ENCODE measurements at places on chromosomes 6 and 20.

DNA sequence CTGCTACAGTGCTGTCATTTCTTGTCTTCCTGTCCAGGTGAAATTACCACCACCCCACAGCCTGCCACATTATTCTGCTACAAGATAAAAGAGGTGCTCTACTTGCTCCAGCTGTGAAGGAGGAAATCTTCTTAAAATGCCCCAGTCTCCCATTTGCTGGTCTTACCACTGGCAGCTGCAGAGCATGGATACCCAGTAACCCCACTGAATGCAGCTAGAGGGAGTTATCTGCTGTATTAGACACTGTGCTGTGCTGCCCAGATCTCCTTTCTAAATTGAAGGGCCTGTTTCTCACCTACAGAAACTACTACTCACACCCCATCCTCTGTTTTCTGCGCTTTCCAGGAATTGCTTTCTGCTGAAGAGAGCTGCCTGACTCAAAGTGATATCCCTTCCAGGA is 517.8 kb downstream of the PKHD1 start:
- no peak for DNase-seq

DNA sequence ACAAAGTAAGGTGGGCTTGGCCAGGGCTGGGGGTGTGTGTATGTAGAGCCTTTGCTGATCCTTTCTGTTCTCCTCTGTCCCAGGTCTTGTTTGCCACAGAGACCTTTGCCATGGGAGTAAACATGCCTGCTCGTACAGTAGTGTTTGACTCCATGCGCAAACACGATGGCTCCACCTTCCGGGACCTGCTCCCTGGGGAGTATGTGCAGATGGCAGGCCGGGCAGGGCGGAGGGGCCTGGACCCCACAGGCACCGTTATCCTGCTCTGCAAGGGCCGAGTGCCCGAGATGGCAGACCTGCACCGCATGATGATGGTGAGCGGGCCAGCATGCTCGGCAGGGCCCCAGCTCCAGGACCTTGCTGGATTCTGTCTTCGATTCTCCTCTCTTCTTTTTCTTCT is 6.2 kb downstream of the DXO start:
- DNase-seq = no peak

- no peak for DNase-seq
Measured at GRCh38 chr6:39153766-39154397, 38.9 kb upstream of the SAYSD1 start.

GRCh38 chr6:39060467-39061160 is 12.0 kb downstream of the GLP1R start:
- no peak for DNase-seq

DNA sequence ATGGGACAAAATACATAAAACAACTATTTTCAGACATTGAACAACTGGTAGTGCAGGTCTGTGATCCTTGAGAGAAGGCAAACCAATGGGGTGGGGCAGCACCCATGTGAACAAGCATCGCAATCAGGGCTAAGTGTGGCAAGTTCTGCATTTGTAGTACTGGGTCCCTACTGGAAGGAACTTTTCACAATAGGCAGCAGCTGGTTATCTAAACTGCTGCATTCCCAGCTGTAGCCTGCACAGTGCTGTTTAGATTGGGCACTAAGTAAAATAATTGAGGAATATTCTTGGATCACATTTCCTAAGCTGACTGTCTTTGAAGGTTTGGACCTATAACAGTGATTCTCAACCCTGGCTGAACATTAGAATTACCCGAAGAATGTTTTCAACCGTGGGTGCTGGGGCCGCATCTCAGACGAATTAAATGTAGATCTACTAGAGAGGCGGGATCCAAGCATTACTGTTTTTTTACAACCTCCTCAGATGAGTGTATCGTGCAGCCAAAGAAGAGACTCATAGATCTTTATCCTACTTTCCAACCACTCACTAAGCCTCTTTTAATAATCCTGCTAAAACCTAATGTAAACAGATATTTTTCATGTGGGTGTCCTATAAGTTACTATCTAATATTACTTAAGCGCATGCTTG is 12.4 kb upstream of the MAP3K4 start:
- DNase-seq = no peak

DNA sequence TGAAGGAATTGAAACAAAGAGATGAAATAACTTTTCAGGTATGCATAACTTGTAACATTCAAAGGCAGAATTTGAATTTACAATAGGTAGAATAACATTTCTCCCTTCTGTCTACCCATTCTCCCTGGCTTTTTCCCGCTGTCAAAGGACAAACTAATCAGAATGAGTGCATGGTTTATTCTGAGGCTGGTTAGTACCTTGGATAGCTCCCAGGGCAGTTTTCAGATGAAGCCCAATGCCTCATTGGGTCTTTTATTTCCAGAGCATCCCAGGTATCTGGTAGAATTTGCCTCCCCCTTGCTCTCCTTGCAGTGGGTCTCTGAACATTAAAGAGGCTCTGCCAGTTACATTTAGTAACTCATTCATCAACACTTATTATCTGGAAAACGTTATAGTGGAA is 665.5 kb downstream of the BCKDHB start:
- DNase-seq = no peak

DNA sequence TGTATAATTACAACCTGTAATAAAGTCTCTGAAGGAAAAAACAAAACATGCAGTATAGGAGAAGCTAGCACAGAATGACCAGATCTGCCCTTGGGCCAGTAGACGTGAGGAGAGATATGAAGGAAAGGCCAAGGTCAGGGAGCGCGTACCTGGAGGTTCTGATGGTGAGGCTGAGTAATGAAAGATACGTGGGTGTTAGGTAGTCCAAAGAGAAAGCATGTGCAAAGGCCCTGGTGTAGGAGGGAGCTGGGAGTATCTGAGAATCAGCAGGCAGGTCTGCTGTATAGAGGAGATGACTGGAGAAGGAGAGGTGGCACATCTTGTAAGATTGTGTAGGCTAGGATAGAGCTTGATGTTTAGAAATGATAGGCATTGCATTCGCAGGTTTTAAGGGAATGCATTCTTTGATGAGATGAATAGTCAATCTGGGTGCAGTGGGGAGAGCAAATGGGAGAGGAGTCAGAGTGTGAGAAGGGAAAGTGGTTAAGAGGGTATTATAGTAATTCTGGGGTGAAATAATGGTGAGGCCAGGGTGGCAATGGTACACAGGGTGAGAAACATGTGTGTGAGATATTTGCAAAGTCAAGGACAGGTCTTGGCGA is 15.9 kb upstream of the TFB1M start:
- DNase-seq = no peak

DNA sequence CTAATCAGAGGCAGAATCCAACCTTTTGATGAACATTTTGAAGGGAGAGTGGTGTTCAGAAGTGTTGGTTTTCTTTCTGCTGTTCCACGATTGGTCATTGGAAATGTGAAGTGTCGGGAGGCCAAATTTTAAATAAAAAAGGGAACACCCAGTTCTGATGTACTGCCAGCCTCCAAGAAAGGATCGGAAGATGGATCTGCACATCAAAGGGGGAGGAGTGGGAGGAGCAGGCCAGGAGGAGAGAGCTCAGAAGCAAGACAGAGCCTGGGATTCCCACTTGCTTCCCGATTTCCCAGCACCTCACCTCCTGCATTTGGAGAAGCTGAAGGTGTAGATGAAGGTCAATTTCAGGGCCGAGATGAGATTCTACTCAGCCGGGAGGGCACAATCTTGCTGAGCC is 55.9 kb upstream of the NAA20 start:
- DNase-seq = no peak

- no peak for DNase-seq
Measured at GRCh38 chr6:167731216-167731615, 95.5 kb upstream of the AFDN start.

DNA sequence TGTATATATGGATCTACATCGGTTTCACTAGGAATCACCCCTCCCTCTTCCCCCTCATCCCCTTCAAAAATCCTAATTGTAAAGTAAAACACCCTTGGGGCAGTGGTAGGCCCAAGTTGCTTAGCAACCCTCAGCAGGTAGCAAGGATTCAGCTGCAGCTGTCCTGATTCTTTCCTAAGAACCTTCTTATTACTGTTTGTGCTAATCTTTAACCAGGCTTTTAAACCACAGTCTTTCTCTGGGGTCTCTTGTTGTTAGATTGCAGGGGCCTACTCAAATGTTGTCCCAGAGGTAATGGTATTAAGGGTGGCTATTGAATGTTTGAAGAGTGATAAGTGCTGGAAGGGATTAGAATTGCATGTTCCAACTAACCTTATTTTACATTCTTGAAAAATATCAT is 46.4 kb downstream of the PRL start:
- DNase-seq = no peak

- DNase-seq = no peak
Measured at GRCh38 chr6:24915641-24916040, 20.1 kb downstream of the RIPOR2 start.

DNA sequence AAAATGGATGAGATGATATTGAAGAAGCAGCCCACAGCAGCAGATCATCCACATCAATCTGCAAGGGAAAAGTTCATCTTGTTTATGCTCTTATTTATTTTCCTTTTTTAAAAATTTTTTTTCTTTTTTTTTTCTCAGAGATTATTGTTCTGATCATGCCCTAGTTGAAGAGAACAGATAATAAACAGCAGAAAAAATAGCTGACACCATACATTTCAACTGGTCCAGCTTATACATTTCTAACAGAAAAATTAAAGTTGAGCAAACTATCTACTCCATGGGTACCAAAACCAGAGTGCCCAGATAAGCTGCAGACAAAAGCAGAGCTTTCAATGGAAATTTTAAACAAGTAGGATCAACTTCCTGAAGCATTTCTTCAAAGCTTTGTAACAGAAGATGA is 9.3 kb downstream of the KIAA0319 start:
- no peak for DNase-seq

GRCh38 chr6:15409301-15410125 is 163.6 kb downstream of the JARID2 start:
- no peak for DNase-seq

DNA sequence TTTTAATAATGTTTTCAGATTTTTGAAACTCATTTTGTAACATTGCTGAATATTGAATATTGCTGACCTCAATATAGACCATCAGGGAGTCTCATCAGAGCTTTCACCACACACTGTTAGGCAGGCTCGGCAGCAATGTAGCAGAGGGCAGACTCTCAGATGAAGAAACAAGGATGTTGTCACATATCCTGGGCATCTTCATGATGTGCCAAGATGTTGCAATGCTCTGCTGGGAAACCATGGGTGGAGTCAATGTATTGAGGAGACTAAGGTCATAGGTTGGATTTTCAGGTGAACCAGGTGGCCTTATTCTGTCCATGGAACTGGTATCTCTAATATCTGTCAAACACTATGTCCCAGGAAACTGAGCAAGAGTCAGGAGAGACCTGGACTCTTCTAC is 27.3 kb downstream of the NR2E1 start:
- no peak for DNase-seq

GRCh38 chr6:64238071-64238470 is 602.5 kb downstream of the PHF3 start:
- DNase-seq = no peak

- no peak for DNase-seq
Measured at GRCh38 chr20:47611785-47612184, 110.1 kb downstream of the NCOA3 start.

GRCh38 chr6:159307246-159307790 is 138.1 kb downstream of the FNDC1 start:
- DNase-seq = no peak

GRCh38 chr6:11585426-11586016 is 48.0 kb downstream of the TMEM170B start:
- DNase-seq = no peak

- no peak for DNase-seq
Measured at GRCh38 chr20:24468401-24469115, 871 bp upstream of the SYNDIG1 start.

GRCh38 chr6:39009476-39009875 is 39.1 kb upstream of the GLP1R start:
- no peak for DNase-seq

GRCh38 chr20:59804347-59804746 is 129.1 kb downstream of the SYCP2 start:
- no peak for DNase-seq

GRCh38 chr6:91575032-91575431 is 988.2 kb upstream of the MAP3K7 start:
- DNase-seq = no peak

- DNase-seq = no peak
Measured at GRCh38 chr6:125665295-125665814, 84.1 kb upstream of the HEY2 start.

DNA sequence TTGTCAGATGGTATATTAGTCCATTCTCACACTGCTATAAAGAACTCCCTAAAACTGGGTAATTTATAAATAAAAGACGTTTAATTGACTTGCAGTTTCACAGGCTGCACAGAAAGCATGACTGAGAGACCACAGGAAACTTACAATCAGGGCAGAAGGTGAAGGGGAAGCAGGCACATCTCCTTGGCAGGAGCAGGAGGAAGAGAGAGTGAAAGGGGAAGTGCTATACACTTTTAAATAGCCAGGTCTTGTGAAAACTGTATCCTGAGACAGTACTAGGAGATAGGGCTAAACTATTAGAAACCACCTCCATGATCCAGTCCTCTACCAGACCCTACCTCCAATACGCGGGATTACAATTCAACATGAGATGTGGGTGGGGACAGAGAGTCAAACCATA is 193.9 kb upstream of the KCNG1 start:
- no peak for DNase-seq

DNA sequence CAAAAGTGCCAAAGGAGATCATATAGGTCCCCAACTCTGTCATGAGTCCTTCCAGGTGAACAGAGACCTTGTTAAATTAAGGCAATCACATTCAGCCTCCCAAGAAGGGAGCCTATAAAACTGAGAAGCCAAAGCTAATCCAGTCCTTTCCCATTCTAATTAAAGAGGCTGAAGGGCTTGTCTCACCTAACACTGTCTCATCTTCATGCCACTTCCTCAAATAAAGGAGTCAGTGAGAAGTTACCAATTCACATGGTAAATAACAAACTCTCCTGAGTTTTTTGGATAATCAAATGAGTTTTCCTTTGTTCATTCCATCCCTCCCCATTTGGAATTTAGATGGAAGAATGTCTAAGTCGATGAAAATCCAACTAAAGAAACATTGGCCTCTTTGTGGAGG is 242.8 kb downstream of the UST start:
- DNase-seq = no peak

GRCh38 chr6:101907356-101908217 is 514.1 kb downstream of the GRIK2 start:
- no peak for DNase-seq

- no peak for DNase-seq
Measured at GRCh38 chr6:99412065-99412464, 13.0 kb downstream of the PNISR start.

- DNase-seq = no peak
Measured at GRCh38 chr6:66896415-66896814, 1189.4 kb upstream of the EYS start.

GRCh38 chr6:112979830-112980229 is 632.7 kb downstream of the RFPL4B start:
- DNase-seq = no peak

DNA sequence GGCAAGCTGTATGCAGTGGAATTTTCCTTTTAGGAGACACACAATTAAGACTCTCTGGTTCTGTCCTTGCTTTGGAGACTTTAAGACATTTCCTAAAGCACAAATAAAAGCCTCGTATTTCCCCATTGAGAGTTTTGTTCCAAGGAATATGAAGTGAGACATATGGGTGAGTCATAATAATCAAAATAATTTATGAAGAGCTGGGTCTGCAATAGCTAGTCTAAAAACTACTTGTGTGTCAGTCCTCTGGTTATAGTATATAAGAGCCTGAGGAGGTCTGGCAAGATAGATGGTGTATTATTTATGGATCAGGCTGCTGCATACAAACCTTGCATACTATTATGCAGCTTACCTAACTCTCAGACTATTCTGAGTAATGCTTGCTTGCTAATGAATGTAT is 142.6 kb downstream of the ADGRG6 start:
- DNase-seq = no peak
